ENCODE measurements at places on chromosomes 16 and 17. TPM values are rescaled to one million over a fixed set of nuclear protein-coding genes. Genes with fewer than 3 reads are reported as not detected.

The WDR81 gene
- total RNA-seq: 16.1 TPM

DNA sequence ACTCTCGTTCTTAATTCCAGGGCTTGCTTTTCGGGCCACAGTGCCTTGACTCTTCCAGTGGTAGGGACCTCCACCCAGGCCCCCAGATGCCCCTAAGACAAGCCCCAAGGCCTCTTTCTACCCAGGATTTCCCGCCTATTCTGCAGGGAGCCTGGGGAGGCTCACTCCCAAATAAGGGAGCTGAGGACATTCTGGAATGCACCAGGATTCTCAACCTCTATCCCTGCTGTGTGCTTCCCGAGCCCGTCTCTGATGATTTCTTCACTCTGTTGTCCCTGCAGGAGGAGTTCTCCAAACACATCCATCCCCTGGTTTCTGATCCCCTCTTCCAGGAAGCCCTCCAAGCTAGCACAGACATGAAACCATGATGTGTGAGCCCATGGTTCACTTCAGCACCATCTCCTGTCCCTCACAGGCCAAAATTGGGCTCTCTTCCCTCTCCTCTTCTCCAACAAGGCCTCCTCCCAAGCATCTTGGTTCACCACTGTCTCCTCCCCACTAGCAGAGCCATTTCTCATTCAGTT, 255.9 kb downstream of the KATNIP start:
- DNase-seq: no peak

DNA sequence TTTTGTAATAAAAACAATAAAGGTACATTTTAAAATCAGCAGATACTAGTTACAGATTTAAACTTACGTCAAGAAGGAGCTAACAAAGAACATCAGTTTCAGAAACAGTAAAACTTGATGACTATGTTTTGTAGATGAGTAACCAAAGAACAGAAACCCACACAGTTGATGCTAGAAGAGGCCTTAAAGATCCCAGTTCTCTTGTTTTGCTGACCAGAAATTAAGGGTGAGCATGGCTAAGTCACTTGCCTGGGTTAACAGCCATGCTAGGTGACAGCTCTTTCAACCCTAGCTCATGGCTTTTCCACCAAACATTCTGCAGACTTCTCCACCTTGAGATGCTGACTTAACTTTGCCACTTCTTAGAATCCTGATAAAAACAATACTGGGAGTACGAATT, 26.4 kb downstream of the STX8 start:
- DNase-seq: no peak

The IRX5 gene
- 0.91 TPM for total RNA-seq

GRCh38 chr17:62741290-62741689, 66.8 kb downstream of the MARCHF10 start:
- DNase-seq: no peak

DNA sequence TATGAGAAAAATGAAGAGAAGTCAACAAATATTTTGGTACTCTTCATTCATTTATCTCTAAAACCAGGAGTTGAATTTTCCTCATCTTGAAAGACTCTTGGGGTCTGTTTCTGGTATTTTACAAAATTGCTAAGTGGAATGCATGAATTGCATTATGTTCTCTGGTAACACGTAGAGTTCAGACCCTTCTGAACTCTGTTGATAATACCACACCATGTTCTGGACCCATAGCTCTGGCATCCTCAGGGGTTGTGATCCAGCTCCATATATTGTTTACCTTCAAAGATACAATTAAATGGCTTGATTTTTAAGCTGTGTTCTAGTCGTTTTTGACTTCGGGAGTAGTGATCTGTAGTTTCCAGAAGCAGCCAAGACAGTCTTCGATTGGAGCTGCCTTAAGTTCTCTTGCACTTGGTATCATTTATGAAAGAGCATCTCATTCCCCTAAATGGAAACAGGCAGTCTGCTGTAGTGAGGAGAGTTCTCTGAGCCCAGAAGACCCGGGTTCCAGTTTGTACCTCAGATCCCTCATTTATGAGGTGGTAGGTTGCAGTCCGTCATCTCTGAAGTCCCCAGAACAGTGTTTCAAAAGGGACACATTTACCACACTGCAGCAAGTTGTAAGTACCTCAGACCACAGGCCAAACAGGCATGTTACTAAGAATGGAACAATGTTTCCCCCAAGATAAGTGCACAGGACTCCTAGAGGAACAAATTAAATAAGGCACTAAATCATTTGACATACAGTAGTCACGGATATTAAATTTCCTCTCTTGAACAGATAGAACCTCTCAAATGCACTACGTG, 9.6 kb downstream of the PSMD7 start:
- no peak for DNase-seq

The MPHOSPH6 gene
- 10.2 TPM for total RNA-seq

The NPIPA5 gene
- total RNA-seq: 20.1 TPM

The TMEM235 gene
- total RNA-seq: not detected

The MARVELD3 gene
- not detected for total RNA-seq

- DNase-seq: no peak
These were observed 17.4 kb upstream of the COL1A1 start for GRCh38 chr17:50218771-50219315.

- no peak for DNase-seq
These were observed 223.1 kb downstream of the SOX9 start for GRCh38 chr17:72343911-72344310.
